ENCODE measurements at places on chromosomes 1 and 21. TPM values are rescaled to one million over a fixed set of nuclear protein-coding genes. Genes with fewer than 3 reads are reported as not detected.

Gene LCA5L
- 1.9 TPM for total RNA-seq

Gene TMCC2
- 2.7 TPM for total RNA-seq

DNA sequence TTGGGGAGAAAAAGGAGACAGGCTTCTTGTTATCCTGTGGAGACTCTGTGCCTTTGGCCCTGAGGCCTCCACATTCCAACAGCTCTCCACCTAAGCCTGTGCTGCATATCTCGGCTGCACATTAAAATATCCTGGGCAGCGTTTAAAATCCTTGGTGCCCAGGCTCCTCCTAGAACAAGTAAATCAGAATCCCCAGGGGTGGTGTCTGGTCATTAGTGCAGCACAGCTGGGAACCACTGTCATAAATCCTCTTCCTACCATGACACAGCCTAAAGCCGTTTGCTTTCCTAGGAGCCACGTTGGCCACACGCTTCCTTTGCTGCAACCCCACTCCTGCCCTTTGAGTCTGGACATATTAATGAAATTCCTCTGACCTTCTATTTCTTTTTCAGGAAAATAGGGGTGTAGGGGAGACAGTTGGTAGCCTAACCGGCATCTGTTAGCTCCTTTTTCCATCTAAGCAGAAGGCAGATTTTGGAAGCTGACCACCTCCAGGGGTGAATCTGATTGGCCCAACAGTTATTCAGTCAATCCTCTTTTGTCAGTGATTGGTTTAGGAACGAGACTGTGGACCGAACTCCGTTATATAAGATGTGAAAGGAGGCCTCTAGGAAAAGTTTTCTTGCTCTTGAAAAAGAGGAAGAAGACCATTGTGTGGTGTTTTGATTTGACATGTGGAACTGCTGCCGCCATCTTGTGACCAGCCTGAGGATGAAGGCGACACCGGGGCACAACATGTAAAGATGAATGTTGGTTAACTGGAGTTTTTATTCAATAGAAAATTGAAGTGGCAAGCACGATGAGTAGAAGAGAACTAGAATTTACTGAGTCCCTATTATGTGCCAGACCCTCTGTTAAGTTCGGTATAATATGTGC lies 41.9 kb downstream of the JUN start:
- H3K4me3 ChIP-seq, result no peak overlapping the region
- H3K36me3 ChIP-seq, result no peaks in the 10 kb centered on the region
- peaks cover 14% of the 10 kb centered on the region for H3K4me1 ChIP-seq
- no peak overlapping the region for H3K27ac ChIP-seq
- no peaks in the 10 kb centered on the region for H3K27me3 ChIP-seq
- no peak for DNase-seq

DNA sequence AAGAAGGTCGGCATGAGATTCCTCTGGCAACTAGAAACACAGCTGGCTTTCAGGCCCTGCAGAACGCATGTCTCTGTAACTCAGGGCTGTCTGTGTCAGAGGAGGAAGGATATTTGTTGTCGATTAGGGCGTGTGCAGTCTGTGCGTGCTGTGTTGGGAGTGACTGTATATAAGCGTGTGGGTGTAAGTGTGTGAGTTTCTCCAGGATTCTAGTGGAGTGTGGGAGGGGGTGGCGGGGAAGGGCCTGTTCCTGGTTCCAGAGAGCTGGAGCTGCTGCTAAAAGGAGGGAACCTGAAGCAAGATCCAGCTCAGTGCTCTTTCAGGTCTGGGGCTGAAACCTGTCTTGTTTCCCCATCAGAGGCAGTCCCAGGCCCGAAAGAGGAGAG lies 74.3 kb downstream of the SLC16A1 start:
- H3K4me3 ChIP-seq, result no peak overlapping the region
- no peak for DNase-seq

Gene RHBDL2
- not detected for total RNA-seq

DNA sequence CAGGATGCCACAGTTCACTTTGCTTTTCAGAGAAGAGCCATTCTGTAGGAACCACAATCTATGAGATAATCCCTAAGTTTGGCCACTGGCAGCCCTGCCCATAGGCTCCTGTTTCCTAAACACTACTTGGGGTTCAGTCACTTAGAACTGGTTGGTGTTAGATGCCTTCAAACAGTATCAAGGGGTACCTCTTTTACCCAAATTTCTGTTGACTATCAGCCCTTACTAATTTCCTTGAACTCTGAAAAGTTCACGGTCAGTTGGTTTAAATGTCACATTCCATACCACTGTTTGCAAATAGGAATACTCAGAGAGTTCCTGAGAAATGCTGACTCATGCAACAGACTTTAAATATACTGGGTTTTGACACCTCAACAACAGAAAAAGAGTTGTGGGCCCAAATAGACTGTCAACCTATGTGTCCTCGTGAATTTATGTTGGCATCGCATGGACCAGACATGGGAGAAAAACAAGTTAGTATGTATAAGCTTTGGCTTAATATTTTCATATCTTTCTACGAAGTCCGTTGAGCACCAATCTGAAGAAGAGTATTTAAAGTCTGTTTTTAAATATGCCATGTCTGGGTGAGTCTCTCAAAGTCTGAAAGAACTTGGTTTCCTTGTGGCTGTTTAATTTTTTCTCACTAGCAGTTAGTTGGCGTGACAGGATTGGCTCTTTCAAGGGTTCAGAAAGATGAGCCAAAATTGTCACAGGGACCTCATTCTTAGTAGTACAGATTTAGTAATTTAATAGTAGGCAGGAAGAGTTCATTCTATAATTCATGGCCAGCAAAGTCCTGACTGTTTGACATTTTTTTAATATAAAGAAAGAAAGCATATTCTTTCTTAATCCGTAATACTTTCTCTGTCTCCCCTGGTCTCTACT lies 56.5 kb upstream of the ZNF326 start:
- peaks cover 9% of the 10 kb centered on the region for H3K4me1 ChIP-seq
- no peak overlapping the region for H3K27ac ChIP-seq
- no peaks in the 10 kb centered on the region for H3K36me3 ChIP-seq

DNA sequence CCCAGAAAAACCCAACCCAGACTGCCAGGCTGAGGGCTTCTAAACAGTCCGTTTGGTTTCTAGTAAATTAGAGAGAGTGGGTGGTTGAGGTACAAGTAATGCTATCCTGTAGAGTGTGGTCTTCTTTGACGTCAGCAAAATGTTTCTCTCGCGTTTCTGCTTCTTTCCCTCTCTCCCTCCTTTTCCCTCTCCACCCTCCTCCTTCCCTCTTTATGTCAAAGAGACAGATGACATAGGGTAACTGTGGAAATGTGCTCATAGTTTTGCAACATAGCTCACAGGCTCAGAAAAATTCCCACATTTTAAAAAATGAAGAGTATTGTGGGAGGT lies 158.3 kb downstream of the TOMM20 start:
- no peak for DNase-seq
- H3K27me3 ChIP-seq, result no peaks in the 10 kb centered on the region
- no peak overlapping the region for H3K4me3 ChIP-seq
- no peak overlapping the region for H3K27ac ChIP-seq

DNA sequence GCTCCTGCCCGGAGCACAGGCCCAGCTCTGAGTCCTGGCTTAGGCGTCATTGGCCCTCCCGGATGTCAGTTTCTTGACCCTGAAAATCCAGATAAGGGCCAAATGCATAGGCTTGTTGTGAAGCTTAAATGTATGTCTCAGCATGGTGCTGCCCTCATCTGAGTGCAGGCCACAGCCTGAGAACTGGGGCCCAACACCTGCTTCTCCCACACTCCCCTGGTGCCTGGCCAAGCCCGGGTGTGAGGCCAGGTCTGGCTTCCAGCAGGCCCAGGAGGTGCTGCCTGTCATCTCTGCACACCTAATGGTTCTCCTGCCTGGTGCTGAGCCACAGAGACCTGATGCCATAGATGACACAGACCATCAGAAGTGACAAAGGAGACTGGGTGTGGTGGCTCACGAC lies 14.0 kb downstream of the MX2 start:
- DNase-seq, result no peak
- H3K27ac ChIP-seq, result no peak overlapping the region
- no peaks in the 10 kb centered on the region for H3K4me1 ChIP-seq
- H3K4me3 ChIP-seq, result no peak overlapping the region
- H3K27me3 ChIP-seq, result no peaks in the 10 kb centered on the region

- no peak overlapping the region for H3K27ac ChIP-seq
- peaks cover 54% of the 10 kb centered on the region for H3K36me3 ChIP-seq
- no peak overlapping the region for H3K4me3 ChIP-seq
- H3K4me1 ChIP-seq, result peaks cover 5% of the 10 kb centered on the region
These were observed 9.9 kb upstream of the MIIP start for GRCh38 chr1:12009318-12009947.

Gene ADGRL4
- 0.10 TPM for total RNA-seq

DNA sequence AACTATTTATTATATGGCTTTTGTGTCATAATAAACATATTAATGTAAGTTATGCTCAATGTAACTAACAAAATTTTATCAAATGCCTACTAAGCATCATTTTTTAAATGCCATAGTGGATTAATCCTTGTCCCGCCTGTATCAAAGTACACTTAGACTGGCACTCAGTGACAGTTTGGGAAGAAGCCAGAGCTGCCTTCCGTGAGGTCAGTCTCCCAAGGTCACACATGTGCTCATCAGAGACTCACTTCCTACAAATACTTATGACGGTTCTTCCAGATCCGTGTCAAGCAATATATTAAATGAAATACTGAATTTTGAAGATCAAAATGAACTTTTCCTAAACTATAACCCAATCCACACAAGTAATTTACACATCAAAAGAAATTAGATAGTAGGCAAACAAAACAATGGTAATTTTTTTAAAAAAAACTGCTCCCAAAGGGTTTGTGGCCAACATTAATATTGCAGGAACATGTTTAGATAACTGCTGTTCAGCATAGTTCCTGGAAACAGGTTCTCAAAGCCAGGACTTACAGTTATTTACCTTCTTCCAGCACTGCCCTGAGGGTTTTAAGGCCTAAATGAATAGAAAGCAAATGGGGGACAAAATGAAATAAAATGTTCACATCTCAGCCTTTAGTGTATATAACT lies 27.2 kb downstream of the WLS start:
- no peak overlapping the region for H3K27ac ChIP-seq
- no peaks in the 10 kb centered on the region for H3K27me3 ChIP-seq
- H3K36me3 ChIP-seq, result no peaks in the 10 kb centered on the region
- H3K4me1 ChIP-seq, result peaks cover 30% of the 10 kb centered on the region

Gene OR2L13
- total RNA-seq, result not detected

Gene DNAI4
- 3.9 TPM for total RNA-seq

DNA sequence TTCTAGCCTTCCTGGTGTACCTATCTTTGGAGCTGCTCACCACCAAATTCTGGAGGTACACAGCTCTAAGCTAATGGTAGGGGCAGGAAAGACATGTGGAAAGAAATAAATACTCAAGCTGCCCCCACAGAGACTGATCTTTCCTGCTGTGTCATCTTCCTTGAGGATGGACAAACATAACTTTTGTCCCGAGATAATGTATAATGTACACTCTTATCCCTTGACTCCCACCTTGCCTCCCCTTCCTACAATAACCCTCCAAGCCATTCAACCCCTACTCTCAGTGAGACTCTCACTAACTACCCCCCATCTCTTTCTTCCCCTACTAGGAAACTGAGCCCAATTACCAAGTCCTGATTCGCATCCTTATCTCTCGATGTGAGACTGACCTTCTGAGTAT lies 12.2 kb downstream of the ANXA9 start:
- H3K27ac ChIP-seq, result no peak overlapping the region
- no peaks in the 10 kb centered on the region for H3K36me3 ChIP-seq
- no peak for DNase-seq
- no peaks in the 10 kb centered on the region for H3K27me3 ChIP-seq
- no peak overlapping the region for H3K4me3 ChIP-seq
- H3K4me1 ChIP-seq, result peaks cover 6% of the 10 kb centered on the region

Gene NEK2
- total RNA-seq, result 50.2 TPM

Gene EDN2
- total RNA-seq, result not detected

Gene HES5
- not detected for total RNA-seq

DNA sequence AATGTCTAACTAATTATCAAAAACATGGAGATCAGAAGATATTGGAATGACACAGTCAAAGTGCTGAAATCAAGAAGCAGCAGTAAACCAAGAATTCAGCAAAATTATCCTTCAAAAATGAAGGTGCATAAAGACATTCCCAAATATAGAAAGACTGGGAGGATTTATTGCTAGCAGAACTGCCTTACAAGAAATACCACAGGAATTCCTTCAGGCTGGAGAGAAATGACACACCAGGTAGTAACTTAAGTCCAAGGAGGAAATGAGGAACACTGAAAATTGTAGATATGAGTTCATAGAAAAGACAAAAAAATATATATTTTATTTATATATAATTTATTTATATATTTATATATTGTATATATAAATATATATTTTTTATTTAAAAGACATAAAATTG lies 217.2 kb downstream of the RPS6KC1 start:
- H3K27ac ChIP-seq, result no peak overlapping the region
- DNase-seq, result no peak
- H3K4me3 ChIP-seq, result no peak overlapping the region
- H3K36me3 ChIP-seq, result no peaks in the 10 kb centered on the region
- H3K27me3 ChIP-seq, result no peaks in the 10 kb centered on the region

Measured in HCT116 (cell line).